CD4-positive, alpha-beta T cell (primary cell): ENCODE measurements at places on chromosomes 7 and 10.
A peak's percentile ranks its signal among the peaks of the same experiment; 100 is the strongest.

DNA sequence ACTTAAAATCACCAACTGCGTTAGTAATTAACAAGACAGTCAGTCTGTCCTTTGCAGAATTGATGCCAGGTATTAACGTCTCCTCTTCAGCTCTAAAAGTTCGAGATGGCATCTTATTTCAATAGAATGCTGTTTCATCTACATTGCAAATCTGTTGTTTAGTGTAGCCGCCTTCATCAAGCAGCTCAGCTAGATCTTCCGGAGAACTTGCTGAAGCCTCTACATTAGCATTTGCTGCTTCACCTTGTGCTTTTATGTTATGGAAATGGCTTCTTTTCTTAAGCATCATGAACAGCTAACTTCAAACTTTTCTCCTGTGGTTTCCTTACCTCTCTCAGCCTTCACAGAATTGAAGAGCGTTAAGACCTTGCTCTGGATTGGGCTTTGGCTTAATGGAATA is 95.5 kb upstream of the FAM20C start:
- no peak for DNase-seq

DNA sequence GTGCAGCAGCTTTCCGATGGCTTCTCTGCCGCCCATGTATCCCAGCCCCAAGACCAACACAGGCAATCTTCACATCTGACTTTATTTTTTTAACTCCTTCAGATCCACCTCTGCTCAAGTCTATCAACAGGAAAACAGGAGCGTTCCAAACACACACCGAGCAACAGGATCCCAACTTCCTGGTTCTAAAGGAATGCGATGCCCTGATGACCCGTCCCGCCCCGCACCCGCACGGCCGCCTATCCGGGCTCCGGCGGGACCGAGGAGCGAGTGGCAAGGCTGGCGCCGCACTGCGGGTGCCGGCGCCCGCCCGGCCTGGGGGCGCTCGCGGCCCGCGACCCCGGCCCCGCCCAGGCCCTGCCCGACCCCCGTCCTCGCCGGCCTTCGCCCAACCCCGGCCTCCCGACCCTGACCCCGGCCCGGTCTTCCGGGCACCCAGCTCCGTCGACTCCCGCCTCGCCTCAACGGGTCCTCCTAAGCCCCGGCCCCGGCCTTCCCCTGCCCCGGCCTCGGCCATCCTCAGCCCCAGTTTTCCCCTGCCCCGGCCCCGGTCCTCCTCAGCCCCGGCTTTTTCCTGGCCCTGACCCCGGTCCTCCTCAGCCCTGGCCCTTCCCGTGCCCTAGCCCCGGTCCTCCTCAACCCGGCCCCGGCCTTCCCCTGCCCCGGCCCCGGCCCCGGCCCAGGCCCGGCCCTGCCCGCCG is 730 bp downstream of the LARP4B start:
- peak; percentile 11 for DNase-seq

DNA sequence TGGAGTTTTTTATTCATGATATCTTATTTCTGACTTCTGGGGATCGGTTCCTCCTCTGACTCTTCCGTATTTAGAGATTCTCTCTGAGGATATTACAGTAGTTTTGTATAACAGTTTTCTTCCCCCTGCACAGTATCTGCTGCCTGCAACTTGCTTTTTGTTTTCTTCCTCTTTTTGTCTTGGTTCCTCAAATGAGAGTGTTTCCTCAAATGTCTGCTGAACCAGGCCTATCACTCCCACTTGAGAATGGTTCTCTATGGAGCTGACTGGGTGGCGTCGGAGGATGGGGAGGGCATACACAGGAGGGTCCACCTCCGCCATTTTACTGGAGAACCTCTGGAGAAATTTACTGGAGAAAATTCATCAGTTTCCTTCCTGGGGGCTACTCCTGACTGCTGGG is 27.7 kb downstream of the ARHGAP22 start:
- no peak for DNase-seq

DNA sequence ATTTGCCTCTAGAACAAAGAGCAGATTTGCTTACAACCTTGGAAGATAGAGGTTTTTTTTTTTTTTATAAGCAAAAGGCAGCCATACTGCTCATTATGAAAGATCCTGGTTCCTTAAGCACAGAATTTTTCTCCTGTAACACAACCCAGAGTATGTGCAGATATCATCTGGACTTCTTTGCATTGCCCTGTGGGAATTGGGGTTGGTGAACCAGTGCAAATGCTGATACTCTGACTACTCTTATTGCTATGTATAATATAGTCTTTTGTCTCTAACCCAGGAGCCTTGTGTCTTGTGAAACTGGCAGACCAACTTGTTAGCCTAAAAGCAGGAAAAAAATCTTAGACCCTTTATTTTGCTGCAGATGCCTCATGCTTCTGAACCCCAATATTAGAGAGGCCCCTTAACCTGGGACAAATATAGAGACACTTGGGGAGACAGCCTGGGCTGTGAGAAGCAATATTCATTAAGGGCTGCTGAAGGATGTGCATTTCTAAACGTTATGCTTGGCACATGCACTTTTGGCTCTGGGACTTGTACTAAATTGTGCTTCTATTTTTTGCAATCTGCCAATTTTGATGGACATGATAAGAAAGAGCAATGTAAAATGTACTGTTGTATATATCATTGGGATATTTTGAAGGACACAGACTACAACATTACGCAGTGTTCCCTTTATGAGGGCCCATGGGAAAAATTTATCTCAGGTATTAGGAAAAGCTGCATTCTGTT is 78.9 kb downstream of the ANLN start:
- DNase-seq, result no peak

GRCh38 chr7:890868-891267 is 14.5 kb downstream of the GET4 start:
- no peak for DNase-seq

DNA sequence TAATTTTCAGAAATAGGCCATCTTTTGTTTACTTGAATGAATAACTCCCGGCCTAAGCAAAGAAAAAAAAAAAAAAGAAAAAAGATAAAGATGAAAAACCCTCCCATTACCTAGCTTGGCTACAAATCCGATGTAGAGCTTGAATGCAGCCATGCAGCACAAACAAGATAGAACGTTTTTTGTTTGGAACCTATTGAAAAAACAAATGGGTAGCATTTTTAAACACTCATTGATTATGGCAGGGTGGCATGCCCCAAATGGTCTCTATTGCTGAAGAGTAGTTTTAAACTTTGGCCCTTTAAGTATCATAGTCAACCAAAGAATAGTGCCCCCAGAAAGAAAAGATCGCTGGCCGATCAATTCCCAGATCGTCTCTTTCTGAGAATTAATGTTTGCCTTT is 84.4 kb downstream of the VTI1A start:
- DNase-seq, result no peak

DNA sequence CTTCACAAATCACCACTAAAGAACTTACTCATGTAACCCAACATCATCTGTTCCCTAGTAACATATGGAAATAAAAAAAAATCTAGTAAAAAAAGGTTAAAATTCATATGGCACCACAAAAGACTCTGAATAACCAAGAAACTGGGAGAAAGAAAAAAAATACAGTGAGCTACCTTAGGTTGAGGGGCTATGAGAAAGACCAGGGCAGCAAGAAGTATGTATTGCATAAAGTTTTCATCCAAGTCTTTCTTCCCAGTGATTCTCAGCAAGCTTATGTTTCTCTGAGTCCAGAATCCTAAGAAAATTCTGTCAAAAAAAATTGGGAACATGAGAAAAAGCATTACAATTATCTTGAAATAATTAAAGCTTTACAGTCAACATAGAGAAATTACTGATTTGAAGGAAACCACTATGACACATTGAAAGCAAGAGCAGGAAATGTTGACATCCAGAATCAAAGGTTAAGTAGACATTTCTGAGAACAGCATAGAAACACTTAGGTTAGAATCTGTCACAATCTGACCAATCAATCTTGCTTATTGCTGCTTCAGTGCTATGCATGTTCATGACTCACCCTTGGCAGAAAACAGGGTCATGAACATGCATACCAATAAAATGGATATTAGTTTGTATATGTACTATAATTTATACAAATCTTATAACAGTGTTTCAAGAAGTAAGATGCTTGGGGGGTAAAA is 494.0 kb upstream of the POT1 start:
- no peak for DNase-seq

DNA sequence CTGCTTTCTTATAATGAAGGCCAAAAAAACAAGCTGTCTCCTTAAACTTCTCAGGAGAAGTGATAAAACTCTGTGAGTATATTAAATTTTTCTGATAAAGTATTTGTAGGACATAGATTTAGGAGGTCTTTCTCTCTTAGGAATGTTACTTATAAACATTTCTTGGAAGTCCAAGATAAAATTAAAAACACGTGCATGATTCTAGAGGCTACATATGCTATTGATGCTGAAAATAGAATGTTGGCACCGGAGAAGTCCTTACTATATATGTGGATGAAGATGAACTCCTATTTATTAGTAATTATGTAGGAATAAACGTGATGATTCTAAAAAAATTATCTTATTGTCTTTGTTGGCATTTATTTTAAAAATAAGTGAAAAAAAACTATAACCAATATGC is 241.3 kb upstream of the LRRTM3 start:
- no peak for DNase-seq

DNA sequence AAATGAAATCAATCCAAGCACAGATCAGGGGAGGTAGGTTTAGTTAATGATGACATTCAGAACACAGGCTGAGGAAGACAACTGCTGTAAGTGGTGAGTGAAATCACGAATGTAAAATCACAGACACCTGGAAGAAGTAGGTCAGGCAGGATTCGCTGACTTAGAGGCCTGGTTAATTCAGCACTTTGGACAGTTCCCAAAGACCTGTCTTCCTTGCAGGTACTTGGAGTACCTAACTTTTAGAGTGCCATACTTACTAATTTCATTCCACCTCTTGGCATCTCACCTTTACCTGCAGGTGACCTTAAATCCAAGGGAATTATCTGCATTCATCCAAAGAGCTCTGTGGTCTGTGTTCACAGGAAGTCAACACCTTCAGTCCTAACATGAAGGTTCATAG is 822.3 kb downstream of the PHTF2 start:
- DNase-seq, result no peak

DNA sequence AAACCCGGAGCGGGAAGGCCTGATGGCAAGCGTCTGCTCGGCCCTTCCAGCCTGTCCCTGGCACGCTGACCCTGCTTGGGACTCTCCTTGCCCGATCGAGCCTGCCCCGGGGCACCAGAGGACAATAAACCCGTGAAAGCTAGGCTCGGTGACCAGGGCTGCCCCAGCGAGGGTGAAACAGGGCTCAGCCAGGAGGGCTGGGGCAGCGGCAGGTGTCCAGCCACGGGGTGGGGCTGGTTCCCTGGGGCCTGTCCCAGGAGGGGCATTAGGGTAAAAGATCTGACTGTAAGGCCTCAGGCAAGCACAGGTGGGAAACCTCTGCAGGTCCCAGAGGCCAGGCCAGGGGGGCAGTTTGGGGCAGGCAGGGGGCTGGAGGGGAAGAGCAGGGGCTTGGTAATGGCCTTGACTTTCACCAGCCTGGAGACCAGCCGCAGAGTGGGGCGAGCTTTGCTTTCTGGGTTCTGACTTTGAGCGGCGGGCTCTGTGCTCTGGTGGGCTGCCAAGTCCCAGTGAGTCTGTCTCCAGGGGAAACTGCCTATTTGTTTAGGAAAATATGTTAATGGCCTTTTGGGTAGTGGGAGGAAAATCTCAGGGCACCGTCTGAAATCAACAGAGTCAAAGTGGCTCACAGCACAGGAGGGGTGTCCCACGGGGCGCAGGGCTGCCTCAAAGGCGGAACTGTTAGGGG is 68.2 kb upstream of the INPP5A start:
- DNase-seq, result no peak

- DNase-seq, result no peak
Observed at GRCh38 chr10:103776878-103777591, 78.3 kb downstream of the SH3PXD2A start.

DNA sequence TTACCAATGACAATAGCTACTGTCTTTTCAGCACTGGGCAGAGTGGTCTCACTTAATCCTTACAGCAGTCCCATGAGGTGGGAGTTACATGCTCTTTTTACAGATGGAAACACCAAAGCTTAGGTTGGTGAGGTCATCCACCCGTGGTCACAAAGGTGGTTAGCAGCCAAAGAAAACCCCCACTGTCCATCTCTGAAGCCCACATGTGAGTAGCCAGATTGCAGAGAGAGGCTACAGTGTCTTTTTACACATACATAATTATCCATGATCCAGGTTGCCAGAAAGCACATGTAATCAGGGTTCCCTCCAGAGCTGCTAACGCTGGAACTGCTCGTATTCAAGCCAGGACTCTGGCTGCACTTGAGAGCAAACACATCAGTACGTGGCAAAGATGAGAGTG is 24.6 kb upstream of the ANKRD2 start:
- DNase-seq, result no peak

- DNase-seq, result no peak
Observed at GRCh38 chr7:91379236-91379635, 115.0 kb downstream of the FZD1 start.

DNA sequence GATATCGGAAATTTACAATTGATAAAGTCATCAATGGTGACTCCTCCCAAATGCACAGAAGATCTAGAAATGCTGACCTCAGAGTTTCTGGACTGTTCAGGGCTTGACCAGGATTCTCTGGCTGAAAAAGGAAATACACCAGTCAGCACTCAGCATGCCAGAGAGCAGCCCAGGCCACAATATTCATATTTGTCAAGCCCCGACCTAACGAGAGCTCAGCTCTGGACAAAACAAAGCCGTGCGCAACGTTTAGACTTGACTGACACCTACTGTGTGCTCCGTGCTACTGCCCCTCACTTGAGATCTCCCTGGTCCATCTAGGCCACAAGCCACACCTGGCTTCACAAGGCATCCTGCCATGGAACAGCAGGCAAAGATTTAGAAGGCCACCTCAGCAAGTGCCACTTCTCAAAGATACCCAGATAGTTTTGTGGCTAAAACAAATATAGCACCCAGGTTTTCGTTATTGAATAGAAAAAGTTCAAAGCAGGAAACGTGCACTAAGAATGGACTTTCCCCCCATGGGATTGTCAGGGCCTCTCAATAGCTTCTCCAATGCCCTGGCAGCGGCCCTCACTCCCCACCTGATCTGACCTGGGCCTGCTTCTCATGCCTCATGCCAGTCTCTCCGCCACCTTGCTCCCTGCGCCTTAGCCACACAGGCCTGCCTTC is 218.3 kb downstream of the FAM107B start:
- DNase-seq, result peak; percentile 68

- DNase-seq, result no peak
Observed at GRCh38 chr10:101597091-101597900, 9.2 kb downstream of the DPCD start.

GRCh38 chr7:151135866-151136843 is 31.3 kb downstream of the GBX1 start:
- no peak for DNase-seq

- no peak for DNase-seq
Observed at GRCh38 chr7:17535776-17536175, 237.3 kb downstream of the AHR start.

- no peak for DNase-seq
Observed at GRCh38 chr7:46003896-46004875, 83.1 kb upstream of the IGFBP3 start.

GRCh38 chr7:120979765-120980499 is 8.6 kb upstream of the CPED1 start:
- DNase-seq, result no peak
